Activated CD8-positive, alpha-beta T cell treated with anti-CD3 and anti-CD28 coated beads for 36 hours (primary cell): ENCODE measurements at places on chromosomes 16 and 17.

DNA sequence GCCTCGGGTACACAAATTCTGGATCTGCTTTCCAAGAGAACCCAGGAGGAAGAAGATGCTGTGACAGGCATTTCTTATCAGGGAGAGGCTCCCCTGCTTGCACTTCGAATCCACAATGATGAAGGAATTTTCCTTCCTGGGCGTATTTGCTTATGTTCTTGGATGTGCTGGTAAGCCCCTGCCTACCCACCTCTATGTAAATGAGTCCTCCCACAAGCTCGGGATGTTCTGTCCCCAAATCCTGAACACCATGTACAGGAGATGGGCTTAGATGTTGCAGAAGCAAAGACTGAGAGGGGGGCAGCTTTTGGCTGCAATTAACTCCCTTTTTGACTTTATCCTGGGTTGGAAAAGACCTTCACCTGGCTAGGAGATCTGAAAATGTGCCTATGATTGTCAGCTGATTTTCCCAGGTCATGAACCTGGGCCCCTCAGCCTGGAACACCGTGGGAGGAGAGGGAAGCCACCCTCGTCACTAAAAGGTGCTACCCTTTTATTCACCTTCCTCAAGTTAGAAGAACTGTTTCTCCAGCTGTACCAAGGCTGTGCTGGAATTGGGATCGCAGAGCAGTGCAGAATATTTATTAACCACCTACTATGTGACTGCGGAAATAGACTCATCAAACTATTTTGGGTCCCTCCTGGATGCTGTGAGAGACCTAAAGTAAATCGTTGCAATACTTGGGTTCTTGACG is 150.1 kb downstream of the RBFOX1 start:
- DNase-seq: no peak

DNA sequence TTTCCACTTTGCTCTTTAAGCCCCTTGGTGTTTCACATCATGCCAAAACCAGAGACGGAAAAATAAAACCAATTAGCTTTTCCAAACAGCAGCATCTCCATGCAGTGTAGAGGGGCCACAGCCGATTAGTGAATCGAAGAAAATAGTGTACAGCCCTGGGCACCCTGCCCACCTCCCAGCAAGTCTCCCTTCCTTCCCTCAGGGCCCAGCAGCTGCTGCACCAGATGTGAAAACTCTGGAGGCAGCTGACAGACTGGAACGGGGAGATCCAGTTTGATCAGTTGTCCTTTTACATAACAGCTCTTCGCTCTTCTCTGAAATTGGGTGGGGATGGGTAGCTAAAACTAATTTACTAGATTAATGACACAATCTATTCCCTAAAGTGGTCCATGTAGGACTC is 19.3 kb downstream of the TMEM11 start:
- DNase-seq: no peak

- no peak for DNase-seq
Measured at GRCh38 chr16:3023415-3023668, 400 bp downstream of the HCFC1R1 start.

GRCh38 chr17:29624586-29624985 is 1.9 kb upstream of the CORO6 start:
- peak; percentile 67 for DNase-seq

DNA sequence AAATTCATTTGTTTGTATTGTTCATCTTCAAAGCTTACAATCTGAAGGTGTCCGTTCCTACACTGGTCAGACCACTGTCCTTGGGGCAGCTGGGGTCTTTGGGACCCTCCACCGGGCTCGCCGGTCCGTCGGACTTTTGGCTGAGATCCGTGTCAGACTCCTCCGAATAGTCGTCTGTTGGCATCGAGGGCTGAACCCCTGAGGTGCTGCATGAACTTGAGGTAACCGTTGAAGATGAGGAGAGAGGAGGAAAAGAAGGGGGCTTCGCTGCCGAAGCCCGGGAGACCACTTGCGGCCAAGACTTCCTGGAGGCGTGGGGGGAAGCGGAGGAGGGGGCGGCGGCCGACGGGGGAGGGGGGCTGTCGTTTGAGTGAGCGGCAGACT is 260.8 kb downstream of the ZFHX3 start:
- DNase-seq: no peak

- no peak for DNase-seq
Measured at GRCh38 chr17:20214794-20215193, 205.6 kb downstream of the SPECC1 start.

- DNase-seq: no peak
Measured at GRCh38 chr17:65799454-65799853, 238.0 kb upstream of the AXIN2 start.

DNA sequence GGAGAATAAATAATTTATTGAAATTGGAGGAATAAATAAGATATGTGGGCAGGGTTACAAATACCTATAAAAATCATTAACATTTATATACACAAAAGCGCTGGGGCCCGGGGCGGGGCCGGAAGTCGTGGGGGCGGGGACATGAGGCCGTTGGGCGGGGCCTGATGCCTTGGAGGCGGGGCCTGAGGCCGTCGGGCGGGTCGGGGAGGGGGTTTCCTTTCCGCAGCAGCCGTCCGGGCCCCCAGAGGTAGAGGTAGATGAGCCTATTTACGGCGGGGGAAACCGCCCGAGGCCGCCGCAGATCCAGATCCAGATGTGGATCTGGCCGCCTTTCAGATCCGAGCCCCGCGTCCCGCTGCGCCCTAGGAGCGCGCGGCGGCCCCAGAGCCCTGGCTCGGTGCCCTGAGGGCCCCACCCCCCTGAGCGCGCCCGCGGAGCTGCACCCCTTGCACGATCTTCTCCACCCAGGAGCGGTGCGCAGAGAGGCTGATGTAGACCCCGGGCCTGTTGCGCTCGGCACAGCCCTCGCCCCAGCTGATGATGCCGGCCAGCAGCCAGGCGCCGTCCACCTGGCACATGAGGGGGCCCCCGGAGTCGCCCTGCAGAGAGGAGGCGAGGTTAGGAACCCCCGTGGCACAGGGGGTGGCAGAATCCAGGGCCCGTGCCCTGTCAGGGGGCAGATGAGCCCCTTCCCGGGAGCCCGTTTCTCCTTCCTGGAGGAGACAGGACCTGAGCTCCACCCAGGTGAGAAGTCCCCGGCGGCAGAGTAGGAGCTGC is 5.1 kb downstream of the PRSS22 start:
- no peak for DNase-seq

GRCh38 chr17:1930337-1930645 is 94.8 kb downstream of the RTN4RL1 start:
- DNase-seq: no peak

- no peak for DNase-seq
Measured at GRCh38 chr16:28607116-28607623, 2.7 kb downstream of the SULT1A1 start.

DNA sequence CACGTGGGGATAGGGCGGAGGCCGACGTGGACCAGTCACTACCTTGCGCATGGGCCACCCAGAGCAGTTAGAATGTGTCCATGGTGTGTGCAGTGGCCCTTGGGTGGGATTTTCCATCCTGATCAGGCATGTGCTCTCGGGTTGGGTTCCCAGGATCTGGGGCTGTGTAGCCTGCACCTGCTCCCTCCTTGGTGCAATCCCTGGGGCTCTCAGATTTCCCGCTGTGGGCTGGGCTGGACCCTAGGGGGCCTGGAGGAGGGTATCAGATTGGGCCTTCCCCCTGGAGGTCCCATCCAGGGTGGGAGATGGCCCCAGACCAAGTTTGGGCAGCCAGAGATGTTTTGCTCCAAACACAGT is 1.3 kb downstream of the SMTNL2 start:
- DNase-seq: no peak

DNA sequence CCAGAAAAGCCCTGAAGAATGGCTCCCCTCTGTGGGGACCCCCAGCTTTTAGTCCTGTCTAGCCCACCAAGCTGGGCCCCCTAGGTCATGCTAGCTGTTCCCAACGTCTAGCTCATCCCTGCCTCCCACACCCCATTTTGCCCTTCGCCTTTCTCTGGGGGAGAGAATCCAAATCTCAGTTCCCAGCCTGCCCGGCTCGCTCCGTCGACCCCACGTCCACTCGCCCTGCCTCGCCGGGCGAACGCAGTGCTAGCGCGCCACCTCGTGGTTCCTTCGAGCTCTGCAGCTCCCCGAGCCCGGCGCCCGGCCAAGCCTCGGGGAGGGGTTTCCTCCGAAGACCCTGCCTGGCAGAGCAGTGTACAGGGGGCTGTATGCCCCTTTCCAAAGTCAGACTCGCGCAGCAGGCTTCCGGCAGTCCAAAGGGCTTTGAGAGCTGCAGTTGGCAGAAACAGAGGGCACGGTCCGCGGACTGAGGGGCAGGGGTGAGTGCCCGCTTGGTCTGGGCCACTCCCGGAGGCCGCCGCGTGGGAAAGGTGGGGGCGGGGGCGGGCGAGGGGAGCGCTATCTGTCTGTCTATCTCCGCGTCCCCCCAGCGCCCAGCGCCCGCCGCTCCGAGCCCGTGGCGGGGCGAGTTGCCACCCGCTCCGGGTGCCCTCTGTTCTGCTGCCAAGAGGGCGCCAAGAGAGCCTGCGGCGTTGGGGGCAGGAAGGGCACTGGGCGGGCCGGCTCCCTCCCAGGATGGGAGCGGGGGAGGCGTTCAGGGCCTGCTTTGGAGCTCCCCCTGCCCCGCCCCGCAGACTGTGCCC is 1.7 kb upstream of the DLX3 start:
- DNase-seq: peak; percentile 62

DNA sequence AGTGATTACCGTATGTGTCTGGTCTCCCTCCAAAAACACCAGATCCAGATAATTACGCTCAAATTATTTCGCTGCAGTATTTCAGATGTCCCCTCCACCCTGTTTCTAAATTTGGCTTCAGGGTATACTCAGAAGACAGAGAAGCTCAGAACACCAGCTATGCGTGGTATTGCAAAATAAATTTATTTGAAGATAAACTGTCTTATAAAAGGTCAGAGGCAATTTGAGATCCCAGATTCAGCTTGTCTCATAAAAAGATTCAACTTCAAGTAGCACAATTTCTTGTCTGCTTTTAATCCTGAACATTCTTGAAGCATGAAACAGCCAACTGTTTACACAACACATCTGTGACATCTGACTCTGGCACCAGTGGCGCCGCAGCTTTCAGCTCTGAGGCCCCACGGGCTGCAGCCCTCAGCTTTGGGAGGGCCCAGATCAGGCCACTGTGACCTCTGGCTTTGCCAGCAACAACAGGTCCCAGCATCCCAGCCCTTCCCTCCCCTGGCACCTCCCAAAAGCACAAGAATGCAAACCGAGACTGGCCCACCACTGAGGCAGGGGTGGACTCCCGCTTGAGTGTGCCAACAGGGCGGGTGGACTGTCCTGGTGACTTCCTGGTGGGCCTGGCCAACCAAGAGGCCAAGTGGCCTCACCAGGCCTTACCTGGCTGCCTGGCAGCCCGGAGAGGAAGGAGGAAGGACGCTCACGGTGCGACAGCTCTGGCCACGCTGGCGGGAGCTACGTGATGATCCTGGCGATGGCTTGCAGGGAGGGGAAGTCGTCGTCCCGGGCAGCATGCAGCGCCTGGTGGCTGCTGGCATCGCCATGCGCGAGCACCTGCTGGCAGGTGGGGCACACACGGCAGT is 8.0 kb downstream of the SYNGR3 start:
- DNase-seq: no peak

- no peak for DNase-seq
Measured at GRCh38 chr17:82201498-82201910, 11.1 kb downstream of the CCDC57 start.

DNA sequence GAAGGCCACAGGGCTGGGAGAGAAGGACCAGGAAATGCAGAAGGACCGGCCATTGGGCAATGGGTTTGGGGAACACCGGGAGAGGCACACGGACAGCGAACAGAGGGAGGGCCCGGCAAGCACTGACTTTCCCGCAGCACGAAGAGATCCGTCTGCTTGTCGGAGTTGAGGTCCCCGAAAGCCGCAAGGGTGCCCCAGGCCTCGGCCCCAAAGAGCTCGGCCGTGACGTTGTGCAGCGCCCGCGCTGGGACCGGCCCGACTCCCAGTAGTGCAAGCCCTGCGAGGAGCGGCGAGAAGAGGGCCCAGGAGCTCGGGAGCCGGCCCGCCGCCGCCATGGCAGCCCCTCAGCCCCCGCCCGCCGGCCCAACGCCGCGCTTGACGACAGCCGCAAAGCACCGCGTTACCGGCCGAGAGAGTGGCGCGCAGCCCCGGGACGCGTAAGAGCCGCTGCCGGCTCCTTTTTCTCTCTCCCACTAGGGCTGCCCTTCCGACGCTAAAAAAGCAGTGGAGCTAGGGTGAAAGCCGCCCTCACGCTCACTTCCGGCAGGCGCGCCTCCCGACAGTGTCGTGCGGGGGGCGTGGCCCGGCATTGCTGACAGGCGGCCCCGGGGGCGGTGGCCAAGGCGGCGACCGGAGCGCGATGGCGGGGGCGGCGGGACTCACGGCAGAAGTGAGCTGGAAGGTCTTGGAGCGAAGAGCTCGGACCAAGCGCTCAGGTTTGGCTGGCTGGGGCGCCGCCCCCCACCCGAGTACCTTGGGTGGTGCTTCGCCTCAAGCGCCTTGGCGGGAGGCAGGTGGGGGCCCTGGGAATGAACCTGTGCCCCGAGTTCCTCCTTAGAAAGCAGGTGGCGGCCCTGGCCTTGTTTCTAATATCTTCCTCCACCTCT is at the start of the genes ITFG1 and PHKB:
TSS of gene ITFG1 (minus strand) at position 353 of the 887 bp plus-strand sequence. CDS start at position 335, 18 bp downstream.
TSS of gene PHKB (plus strand) at position 621 of the 887 bp plus-strand sequence. CDS start at position 641, 20 bp downstream.
- DNase-seq: peak; percentile 97

- no peak for DNase-seq
Measured at GRCh38 chr16:19722269-19722952, 4.3 kb downstream of the IQCK start.

DNA sequence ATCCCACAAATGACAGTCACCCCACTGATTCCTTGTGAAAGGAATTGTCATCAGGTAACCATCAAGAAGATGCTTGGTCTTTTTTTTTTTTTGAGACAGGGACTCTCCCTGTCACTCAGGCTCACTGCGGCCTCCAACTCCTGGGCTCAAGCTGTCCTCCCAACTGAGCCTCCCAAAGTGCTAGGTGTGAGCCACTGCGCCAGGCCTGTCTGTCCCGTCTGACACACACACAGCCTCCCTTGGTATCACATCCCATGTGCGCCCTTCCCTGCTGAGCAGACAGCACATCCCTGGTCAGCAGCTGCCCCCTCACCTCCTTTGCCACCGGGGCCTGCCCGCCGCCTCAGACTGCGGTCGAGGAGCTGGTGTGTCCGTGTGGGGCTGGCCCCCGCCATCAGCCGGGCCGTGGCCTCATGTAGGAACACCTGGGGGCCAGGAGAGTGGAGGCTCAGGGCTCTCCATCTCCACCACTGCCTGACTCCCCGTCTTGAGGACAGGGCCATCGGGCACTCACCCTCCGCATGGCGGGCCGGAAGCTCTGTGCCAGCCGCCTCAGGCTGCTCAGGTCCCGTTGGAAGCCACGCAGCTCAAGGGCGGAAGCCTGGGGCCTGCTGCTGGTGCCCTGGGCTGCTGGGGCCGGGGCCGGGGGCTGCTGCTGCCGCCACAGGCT is 23.6 kb downstream of the SREBF1 start:
- DNase-seq: peak; percentile 30

DNA sequence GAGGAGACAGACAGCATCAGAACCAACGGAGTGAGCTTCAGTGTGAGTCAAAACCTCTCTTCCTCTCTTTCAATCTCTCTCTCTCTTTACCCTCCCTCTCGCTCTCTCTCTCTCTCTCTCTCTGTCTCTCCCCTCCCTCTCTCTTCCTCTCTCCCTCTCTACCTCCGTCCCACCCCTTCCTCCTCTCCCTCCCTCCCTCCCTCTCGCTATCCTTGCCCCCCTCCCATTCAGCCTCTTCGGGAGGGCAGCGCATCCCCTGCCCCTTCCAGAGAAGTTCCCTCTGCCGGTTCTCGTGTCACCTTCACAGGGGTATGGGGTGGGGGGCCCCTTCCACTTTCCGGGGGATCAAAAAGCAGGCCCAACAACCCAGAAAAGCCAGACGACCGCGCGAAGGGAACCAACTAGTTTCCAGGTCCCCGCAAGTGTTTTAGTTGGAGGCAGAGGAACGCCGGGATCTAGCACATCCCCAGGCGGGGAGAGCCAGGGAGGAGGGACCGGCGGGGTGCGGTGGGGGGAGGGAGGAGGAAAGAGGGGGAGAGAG is 28.9 kb upstream of the RBFOX1 start:
- no peak for DNase-seq

- DNase-seq: no peak
Measured at GRCh38 chr16:87740441-87740840, 25.3 kb downstream of the KLHDC4 start.
